M059J (cell line): ENCODE measurements at places on chromosomes 7 and 10. TPM values are rescaled to one million over a fixed set of nuclear protein-coding genes. Genes with fewer than 3 reads are reported as not detected.
A peak's percentile ranks its signal among the peaks of the same experiment; 100 is the strongest.

DNA sequence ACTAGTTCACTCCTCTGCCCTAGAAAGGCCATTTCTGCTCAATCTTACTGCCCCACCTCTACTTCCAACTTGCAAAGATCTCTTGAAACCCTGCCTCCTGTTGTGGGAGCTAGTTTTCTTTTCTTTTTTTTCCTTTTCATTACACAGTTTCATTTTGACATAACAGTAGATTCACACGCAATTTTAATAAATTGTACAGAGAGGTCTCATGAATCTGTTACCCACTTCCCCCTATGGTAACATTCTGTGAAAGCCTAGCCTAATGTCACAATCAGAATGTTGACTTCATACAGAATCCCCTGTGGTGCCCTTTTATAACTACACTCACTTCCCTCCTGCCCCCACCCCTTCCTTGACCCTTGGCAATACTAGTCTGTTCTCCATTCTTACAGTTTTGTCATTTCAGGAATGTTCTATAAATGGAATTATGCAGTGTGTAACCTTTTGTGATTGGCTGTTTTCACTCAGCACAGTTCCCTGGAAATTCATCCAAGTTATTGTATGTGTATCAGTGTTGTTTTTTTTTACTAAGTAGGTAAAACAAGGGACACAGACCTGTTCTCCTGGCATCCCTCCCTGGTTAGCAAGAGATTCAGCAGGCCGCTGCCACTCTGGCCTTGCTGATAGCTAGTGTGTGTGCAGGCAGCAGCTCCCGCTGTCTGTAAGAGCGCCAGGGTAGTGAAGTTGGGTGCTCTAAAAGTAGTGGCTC is 21.5 kb downstream of the CHST3 start:
- DNase-seq = no peak

GRCh38 chr7:134174795-134175261 is 47.7 kb downstream of the LRGUK start:
- DNase-seq = peak; percentile 96

GRCh38 chr7:157673573-157673972 is 336.8 kb downstream of the DNAJB6 start:
- DNase-seq = no peak

DNA sequence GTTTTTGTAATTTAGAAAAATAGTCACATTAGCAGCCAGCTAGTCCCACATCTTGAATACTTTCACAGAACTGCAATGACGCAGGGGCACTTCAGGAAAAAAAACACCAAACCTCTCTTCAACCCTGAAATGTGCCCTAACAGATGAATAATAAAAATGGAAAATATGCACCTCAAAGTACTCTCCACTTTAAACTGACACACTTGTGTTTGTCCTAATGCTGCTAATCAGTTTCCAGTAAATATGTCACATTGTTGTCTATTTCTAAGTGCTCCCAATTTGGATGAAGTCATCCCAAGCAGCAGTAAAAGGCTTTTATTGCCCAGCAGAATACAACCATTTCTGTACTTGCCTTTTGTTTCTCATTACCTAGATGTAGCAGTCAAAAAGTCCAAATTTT is 86.7 kb downstream of the PARD3 start:
- DNase-seq = no peak

DNA sequence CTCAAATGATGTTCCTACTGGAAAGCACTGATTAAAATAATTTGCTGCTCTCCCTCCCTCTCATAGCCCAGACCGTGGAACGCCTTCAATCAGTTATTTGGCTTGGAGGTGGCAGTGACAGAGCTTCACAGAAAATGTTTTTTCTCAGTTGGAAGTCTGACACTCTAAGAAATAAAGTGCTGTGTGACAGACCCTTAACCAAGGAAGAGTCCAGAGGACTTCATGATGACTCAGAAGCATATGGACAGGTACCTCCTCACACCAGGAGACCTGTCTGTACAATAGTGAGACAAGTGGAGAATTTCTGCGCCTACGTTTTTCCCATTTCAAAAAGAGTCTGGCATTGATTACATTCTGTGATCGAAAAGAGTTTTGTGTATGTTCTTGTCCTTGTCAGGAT is 295.5 kb downstream of the DOCK4 start:
- no peak for DNase-seq

Gene ALOX5
- not detected in 2 replicates for total RNA-seq

GRCh38 chr7:112080441-112080840 is 125.8 kb downstream of the DOCK4 start:
- peak; percentile 89 for DNase-seq

Gene C10orf62
- not detected in 2 replicates for total RNA-seq

Gene WDR11
- 24.1 and 28.4 TPM in 2 replicates for total RNA-seq

- no peak for DNase-seq
Measured at GRCh38 chr7:108027239-108027638, 24.3 kb upstream of the LAMB1 start.

Gene MMD2
- not detected in 2 replicates for total RNA-seq

- no peak for DNase-seq
Measured at GRCh38 chr10:14513123-14513522, 182.4 kb upstream of the FRMD4A start.

Gene TAS2R41
- not detected in 2 replicates for total RNA-seq

- no peak for DNase-seq
Measured at GRCh38 chr7:95089414-95090315, 182.3 kb downstream of the PPP1R9A start.

Gene BLNK
- total RNA-seq = not detected in 2 replicates

GRCh38 chr7:8615019-8615418 is 181.6 kb downstream of the NXPH1 start:
- DNase-seq = no peak

DNA sequence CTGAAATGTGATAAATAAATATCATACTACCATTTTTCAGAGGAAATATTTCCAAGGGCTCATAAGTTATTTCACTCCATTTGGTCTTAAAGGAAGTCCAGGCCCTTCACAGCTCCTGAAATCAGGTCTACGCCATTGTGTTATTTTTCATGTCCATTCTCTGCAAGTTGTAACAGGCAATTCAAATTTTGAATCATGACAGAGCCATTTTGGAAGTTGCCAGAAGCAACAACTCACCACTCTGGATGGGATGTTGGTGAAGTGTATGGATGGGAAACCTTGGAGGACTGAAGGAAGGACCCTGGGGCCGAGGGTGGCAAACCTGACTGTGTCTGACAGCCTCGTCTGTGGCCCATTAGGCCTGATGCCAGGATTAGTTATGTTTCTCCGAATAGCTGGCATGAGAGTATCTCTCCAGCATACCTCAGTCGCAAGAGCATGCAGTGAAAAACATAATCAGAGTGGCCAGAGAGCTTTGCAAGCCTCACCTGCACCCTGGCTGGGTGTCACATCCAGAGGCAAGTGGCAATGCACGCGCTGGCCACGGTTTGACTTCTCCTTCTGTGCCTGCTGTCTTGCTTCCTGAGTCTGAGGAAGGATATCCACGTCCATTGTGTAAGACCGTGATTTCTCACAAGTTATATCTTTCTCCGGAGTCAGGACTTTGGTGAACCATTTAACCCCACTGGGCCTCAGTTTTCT is 87.1 kb downstream of the NRP1 start:
- DNase-seq = no peak

DNA sequence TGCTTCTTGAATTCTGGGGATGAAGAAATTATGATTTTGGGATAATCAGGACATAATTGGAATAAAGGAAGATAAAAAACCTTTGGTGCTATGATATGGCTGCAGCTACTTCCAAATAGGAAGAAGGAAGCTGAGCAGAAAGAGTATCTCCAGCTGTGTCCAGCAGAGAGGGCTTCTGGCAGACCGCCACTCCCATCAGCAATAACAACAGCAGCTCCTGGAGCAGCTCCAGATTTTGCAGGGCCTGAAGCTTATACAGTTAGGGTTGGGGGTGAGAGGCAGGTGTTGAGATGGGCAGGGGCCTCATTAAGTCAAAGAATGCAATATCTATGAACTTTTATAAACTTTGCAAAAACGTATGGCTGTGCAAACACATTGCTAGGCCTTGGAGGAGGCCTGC is 62.3 kb downstream of the C10orf120 start:
- no peak for DNase-seq

Gene WDFY4
- not detected in 2 replicates for total RNA-seq

Gene HTR5A
- total RNA-seq = not detected in 2 replicates

DNA sequence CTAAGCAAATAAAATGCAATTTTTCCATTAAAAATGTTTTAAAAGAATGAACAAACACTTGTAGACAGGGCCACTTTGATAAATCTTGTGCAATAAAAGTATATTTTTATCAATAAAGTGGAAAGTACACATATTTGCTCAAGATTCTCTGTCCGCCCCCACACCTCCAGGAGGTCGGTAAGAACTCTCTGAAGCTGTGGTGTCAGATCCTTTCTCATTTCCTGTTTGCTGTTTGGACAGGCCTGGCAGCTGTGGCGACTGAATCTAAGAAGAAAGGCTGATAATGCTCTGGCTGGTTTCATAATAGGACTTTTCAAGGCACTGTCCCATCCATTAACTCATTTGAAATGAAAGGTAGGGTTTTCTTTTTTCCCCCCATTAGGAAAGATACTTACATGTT is 15.3 kb upstream of the ASB4 start:
- DNase-seq = peak; percentile 47

Gene CYP26C1
- total RNA-seq = not detected in 2 replicates

DNA sequence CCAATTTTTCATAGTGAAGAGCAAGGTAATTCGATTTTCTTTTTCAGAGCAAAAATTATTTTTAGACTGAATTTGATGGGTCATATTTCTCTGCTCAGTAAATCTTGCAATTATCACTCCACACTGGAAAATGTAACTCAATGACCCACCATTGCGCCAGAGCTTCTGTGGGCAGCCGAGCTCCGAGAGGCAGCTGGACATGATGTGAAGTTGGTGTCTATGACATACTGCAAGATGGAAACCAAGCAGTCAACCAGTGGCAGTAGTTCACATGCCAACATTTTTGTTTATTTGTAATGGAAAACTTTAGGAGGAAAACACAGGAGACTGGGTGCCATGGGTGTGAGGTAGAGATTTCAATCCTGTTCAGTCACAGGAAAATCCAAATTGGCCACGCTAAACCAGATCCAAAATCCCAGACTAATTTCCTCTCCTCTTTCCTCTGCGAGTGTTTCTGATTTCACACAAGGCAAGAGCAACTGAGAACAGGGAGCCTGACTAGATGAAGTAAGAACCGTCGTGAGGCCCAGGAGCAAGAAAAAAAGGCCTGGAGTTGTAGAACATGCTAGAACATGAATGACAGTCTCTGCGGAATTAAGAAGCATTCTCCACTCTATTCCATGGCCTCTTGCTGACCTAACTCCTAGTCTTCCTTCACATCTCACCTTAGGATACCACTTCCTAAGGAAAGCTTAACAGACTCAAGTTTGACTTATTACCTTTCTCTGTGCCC is 39.3 kb downstream of the CALD1 start:
- no peak for DNase-seq

Gene GOLGA7B
- total RNA-seq = not detected in 2 replicates

DNA sequence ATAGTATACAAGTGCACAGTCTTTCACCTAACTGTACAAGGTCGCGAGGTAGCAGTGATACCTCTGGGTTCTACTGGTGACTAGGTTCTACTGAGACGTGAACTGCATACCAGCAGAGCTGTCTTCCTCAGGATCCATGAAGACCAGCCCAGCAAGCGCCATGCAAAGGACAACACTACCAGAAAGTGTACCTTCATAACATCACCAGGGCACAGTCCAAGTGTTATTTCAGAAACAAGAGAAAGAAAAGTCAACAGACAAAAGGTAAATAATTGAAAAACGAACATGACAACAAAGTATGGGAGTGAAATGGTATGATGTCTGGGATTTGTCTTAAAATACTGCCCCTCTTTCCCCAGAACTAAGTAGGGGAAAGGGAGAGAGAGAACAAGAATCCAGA is 141.1 kb upstream of the ASAH2 start:
- DNase-seq = no peak

- DNase-seq = no peak
Measured at GRCh38 chr7:7569081-7569527, 2.4 kb downstream of the MIOS start.

GRCh38 chr10:7984896-7985295 is 69.6 kb upstream of the GATA3 start:
- DNase-seq = no peak

- DNase-seq = peak; percentile 36
Measured at GRCh38 chr10:69994262-69994661, 58.4 kb upstream of the MACROH2A2 start.

Gene PLCE1
- 2.3 and 3.4 TPM in 2 replicates for total RNA-seq

Gene TMEM176B
- not detected in 2 replicates for total RNA-seq

Gene HMX2
- 0.07 and 0.96 TPM in 2 replicates for total RNA-seq

DNA sequence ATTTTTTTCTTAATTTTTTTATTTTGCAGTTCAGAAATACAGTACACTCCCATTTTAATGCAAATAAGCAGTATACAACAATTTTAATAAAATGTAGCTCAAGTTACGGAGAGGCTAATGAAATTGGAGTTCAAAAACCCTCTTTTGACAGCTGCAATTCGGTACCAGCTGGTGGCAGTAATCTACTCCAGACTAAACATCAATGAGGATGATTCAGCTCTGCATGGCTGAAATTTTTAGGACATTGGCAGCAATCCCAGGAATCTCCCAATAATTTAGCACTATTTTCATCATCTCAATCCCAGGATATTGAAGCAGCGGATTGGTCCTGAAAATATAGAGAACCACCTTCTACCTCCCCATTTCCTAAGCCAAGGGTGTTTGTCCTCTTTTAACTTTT is 278.8 kb downstream of the CACNA2D1 start:
- DNase-seq = peak; percentile 41

Gene PGAM2
- 1.2 TPM in 2 replicates for total RNA-seq

- DNase-seq = peak; percentile 73
Measured at GRCh38 chr10:80462981-80463741, 9.1 kb downstream of the TSPAN14 start.

DNA sequence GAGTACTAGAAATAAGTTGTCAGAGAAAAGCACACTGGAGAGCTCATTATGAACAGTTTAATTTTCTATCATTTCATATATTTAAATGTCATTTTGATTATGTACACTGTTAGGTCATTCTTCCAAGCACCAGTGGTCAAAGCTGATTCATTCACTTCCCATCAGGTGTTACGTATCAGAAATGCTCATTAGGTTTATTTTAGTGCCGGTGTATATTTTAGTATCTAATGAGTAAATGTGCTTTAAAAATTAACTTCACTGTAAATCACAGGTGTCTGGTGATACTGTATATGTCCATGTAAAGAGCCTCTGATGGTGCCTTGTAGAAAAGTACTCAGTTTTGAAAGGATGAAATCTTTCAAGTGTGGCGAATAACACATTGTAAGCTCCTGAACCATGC is 3.5 kb downstream of the DMTF1 start:
- DNase-seq = no peak

Gene IQUB
- 0.05 and 1.1 TPM in 2 replicates for total RNA-seq
